MV-4-11 (cell line): ENCODE measurements at places on chromosomes 3 and 15.

DNA sequence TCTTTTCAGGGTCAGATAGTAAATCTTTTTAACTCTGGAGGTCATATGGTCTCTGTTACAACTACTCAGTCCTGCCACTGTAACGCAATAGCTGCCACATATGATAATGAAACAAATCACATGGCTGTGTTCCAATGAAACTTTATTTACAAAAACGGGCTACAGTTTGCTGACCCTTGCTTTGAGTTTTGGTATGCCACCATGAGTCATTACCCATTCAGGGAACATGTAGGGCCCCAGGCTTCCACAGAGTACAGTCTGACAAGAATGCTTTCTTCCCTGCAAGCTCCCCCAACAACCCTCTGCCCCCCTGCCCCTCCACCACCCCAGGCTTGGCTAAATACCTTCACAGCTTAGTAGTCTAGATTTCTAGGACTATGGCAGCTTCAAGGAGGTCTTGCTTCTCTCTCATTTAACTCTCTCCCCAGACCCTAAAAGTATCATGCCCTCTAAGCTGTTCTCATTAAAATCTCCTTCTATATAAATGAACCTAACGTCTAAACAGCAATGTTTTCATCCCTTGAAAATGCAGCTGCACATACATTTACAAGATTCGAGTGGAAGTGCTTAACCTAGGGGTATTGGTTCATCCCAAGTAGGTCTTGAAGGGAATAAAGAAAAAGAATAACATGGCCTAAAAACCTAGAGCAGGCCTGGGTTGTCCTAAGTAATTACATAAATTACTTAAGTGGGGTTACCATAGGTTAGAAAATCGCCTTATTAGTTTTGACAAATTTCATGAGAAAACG, 117.8 kb upstream of the PRICKLE2 start:
- no peak for DNase-seq

DNA sequence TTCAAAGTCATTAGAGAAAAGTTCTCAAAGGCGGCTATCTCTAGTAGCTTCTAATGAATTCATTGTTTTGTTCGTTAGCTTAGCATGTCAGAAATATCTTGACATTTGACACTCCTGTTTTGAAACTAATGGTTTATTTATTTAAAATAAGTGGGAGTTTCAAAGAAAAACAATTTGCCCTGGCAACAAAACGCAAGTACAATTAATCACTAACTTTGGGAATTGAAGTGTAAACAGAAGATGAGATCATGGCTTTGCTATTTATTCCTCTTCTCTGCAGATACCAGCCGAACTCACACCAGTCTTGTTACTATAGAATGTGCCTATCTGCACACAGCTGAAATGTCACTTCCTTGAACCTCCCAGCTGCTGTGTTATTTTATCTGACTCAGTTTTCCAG, 27.5 kb downstream of the MASP1 start:
- no peak for DNase-seq

DNA sequence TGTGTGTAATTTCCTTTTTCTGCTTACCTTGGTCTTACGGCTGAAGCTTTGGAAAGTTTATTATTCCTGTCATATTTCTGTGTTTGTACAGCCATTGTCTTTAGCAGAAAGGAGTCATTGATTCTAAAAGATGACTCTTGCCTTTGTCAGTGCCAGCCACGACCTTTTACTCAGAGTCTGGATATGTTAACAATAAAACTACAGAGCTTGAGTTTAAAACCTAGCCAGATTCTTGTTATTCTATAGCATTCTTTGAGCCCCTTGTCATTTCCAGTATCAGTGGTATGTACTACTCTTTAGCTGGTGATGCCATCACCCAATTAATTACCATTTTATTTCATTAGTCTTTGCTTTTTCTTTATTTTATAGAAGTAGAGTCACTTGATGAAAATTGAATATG, 142.4 kb downstream of the TCF12 start:
- DNase-seq, result no peak

DNA sequence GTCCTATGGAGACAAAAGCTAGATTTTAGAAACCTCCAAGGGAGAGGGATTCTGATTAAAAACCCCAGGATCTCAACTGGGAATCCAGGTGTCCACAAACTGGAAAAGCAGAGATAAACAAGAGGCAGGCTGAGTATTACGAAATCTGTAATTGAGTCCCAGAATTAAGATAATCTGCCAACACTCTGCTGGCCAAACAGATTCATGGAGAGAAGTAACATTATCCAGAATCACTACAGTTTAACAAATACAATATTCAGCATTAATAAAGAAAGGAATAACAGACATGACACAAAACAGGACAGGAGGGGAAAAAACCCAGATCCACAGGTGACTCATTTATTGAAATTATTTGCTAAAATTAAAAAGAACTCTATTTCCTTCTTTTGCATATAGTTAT, 227.2 kb upstream of the NANOGP8 start:
- DNase-seq, result no peak

DNA sequence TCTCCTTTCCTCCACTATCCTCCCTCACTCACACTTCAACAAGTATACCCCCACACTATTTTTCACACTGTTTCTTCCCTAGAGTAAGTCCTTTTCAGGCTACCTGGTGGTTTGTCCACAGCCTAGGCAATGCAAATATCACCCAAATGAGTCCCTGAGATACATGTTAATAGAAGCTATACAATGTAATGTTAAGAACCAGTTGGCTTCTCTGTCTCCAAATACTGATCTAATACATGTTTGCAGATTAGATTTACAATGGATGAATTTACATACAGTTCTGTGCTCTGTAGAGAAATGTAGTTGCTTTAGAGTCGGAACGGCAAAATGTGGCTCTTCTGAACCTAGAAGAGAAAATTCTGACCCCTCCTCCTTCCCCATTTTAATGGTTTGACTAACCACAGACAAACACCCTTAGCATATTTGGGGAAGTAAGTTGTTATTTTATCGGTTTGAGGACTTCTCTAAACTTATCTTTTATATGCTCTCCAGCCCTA, 63.6 kb upstream of the MBNL1 start:
- DNase-seq, result peak; percentile 97
